ENCODE measurements at places on chromosomes 1 and 21.

DNA sequence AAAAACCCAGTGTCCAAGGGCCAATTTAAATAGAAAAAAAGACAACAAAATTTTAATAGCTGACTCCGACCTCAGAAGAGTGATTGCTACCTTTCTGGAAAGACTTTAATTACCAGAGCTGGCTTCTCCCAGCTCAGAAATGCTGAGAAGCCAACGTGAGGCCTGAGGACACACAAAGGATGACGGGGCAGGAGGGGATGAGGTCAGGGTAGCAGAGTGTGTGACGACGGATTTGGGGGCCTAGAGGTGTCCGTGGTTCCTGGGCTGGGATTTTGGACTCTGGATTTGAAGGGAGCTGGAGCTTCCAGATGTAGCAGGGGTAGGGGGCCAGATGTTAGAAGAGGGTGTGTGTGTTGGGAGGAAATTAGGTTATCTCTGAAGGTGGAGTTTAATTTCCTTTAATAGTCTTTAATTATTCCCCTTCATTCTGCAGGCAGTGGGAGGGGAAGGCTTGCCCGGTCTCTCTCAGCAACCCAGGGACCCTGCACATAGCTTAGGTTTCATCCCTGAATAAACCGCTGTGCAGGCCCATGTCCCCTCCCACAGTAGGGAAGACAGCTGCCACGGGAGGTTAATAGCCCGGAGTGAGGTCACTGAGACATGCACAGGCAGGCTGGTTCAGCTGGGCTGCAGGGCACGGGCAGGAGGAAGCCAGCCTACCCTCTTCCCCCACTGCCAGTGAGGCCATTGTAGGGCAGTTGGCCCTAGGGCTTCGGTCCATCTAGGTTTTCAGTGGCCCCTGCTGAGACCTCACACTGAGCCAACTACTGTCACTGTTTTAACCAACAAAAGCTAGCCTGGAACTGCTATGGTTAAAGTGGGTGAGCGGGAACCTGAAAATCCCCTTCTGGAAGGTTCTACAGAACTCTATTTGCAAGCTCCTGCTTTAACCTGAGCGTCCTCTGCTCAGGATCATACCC, 3.8 kb upstream of the PADI3 start:
- DNase-seq, result no peak

- DNase-seq, result peak; percentile 25
Measured at GRCh38 chr1:60978421-60979357, 103.7 kb upstream of the NFIA start.

DNA sequence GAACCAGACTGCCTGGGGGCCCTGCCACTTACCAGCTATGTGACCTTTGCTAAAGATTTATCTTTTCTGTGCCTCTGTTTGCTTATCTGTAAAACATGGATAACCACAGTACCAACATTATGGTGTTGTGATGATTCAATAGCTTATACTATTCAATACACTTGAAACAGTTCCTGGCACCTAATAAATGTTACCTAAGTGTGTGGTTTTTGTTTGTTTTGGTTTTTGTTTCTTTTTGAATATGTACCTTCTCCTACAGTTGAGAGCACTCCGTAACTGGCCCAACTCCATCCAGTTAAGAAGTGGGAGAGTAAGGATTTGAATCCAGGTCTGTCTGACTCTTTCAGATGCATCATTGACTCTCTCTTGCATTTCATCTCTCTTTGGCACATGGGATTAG, 125.8 kb upstream of the C8B start:
- no peak for DNase-seq

- no peak for DNase-seq
Measured at GRCh38 chr1:238458899-238459298, 568.2 kb upstream of the ZP4 start.

GRCh38 chr1:43978264-43978550, 803 bp upstream of the B4GALT2 start:
- DNase-seq, result no peak

DNA sequence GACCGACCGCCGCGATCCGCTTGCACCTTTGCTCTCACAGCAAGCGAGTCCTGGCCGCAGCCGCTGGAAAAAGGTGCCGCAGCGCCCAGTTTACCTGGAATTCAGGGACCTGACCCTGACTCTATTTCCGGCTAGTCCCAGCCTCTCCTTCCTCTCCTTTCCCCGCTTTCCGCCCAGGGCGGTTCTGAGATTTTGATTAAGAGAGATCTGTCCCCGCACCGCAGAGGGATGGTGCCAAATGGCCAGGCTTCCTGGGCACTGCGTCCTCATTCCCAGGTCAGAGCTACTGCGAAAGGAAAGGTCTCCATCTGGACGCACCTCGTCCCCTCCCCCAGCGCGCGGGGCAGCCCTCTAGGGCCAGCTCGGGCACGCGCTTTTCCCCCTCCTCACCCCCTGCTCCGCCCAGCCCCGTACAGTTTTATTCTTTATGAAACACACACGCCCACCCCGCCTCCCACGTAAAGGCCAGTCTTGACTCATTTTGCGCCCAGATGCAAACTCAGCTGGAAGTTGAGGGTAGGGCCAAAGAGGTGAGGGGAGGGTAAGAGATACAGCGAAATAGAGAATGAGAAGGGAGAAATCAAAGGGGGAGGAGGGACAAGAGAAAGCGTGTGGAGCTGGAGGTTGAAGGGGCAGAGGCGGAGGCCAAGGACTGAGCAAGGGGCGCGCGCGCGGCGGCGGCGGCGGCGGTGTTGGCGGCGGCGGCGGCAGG, 411.8 kb upstream of the ESRRG start:
- DNase-seq, result no peak

GRCh38 chr1:9265968-9266367, 26.7 kb upstream of the SPSB1 start:
- no peak for DNase-seq

DNA sequence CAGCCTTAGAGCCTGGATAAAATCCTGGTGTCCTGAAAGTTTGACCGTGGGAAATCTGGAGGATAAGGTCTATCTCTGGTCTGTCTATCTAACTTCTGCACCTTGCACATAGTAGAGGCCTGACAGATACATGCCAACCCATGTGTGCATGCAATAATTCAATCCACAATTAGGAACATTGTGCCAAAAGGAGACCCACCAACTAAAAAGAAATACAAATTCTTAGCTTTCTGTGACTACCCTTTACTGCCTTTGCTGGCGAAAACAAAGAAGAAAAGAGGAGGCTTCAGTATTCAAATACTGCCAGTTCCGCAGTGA, 381 bp upstream of the KLHL20 start:
- peak; percentile 2 for DNase-seq

- DNase-seq, result no peak
Measured at GRCh38 chr1:91098299-91098906, 76.6 kb upstream of the ZNF644 start.

DNA sequence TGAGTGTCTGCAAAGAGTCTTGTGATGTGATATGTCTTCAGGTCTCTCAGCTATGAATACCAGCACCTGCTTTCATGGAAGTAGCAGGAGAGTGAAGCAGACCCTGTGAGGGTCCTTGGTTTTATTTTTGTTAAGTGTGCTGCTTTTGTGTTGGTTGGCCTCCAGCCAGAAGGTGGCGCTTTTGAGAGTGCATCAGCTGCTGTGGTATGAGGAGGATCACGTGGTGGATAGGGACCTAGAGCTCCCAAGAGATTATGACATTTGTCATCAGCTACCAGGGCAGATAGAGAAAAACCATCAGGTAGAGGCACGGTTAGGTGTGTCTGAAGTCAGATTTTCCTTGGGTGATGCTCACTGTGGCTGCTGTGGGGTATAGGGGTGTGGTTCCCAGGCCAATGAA, 1232.1 kb downstream of the MRPL39 start:
- DNase-seq, result peak; percentile 21

- peak; percentile 39 for DNase-seq
Measured at GRCh38 chr21:33815143-33815707, 100.4 kb downstream of the ATP5PO start.

DNA sequence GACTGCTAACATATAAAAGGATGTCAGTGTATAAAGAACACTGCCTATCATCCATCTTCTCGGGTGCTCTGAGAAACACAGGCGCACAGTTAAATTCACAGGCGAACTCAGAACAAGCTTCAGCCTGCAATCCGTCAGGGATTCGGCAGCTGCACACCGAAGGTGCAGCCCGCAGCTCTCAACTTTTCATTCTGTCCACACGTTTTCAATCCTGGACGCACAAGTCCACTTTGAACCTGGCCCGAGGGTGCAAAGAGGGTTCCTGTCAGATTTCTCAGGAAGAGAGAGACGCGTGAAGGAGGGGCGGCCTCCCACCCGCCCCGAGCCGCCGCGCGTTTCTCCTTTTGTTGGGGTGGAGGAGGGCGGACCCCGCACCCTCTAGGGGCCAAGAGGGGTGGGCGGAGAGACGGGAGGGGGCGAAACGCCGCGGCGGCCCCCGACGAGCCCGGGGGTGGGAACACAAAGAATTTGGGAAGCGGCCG, 724 bp downstream of the DOCK7 start:
- peak; percentile 47 for DNase-seq

DNA sequence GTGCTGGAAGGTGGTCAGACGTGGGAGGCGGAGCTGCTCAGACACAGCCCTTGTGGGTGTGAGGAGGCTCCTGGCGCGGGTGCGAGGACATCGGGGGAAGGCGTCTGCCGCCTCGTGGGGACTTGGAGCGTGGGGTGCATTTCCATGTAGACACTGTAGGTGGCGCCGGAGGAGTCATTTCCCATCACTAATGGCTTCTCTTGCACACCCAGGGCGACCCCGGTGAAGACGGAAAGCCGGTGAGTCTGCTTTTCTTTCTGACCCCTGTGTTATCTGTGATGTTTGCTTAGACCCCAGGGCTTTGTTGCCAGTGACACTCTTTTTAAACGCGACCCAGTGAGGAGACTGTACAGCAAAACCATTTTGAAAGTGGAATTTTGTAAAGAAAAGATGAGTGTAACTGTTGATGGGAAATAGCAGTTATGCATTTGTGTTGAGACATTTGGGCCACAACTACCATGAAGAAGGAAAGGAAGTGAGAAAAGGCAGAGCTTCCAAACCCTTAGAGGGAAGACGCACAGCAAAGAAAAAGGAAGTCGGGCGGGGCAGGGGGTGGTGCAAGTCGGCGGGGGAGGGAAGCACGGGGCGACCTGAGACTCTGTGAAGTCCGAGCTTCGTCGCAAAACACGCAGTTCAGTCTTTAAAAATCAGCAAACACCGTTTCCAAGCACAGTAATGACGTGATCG, 64.0 kb downstream of the SLC19A1 start:
- DNase-seq, result peak; percentile 75

GRCh38 chr1:165616054-165616612, 14.9 kb upstream of the MGST3 start:
- no peak for DNase-seq

GRCh38 chr21:35142036-35142815, 93.1 kb upstream of the RUNX1 start:
- DNase-seq, result no peak

- peak; percentile 95 for DNase-seq
Measured at GRCh38 chr1:41673378-41673777, 188.9 kb upstream of the EDN2 start.

DNA sequence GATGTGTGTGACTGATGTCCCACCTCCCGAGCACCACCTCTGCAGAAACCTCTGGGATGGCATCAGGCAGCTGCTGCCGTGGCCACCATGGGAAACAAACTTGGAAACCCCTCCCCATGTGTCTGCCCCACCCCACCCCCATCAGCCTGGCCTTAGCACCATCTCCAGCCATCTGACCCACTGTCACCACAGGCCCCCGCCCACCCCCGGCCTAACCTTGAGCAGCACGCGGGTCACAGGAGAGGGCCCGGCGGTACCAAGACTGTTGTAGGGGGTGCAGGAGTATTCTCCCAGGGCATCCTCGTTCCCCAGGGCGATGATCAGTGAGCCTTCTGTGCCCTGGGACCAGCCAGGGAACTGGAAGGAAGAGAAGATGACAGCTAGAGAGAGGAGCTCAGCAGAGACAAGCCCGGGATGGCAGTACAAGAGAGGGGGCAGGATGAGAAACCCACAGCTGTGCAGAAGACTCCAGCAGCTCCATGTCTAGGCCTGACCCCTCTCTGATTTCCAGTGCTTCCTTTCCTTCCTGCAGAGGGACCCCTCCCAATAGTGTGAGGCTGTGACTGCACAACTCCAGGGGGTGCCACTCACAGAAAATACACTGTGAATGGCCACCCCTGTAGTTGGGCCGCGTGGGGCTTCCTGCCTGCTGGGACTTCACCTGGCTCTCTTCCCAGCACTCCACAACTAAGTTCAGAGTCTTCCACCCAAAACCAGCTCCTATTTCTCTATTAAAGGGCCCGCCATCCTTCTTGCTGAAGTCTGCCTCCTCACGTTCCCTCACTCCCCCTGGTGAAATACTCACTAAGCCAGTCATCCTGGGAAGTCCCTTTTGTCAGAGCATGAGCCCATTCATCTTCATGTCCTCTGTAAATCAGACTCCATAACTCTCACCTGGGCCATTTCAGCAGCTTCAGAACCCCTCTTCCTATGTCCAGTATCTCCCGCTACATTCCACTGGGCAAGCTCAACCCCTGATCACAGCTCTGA, 7.3 kb upstream of the TAGLN2 start:
- no peak for DNase-seq

- peak; percentile 12 for DNase-seq
Measured at GRCh38 chr1:232009741-232010140, 383.2 kb downstream of the DISC1 start.

DNA sequence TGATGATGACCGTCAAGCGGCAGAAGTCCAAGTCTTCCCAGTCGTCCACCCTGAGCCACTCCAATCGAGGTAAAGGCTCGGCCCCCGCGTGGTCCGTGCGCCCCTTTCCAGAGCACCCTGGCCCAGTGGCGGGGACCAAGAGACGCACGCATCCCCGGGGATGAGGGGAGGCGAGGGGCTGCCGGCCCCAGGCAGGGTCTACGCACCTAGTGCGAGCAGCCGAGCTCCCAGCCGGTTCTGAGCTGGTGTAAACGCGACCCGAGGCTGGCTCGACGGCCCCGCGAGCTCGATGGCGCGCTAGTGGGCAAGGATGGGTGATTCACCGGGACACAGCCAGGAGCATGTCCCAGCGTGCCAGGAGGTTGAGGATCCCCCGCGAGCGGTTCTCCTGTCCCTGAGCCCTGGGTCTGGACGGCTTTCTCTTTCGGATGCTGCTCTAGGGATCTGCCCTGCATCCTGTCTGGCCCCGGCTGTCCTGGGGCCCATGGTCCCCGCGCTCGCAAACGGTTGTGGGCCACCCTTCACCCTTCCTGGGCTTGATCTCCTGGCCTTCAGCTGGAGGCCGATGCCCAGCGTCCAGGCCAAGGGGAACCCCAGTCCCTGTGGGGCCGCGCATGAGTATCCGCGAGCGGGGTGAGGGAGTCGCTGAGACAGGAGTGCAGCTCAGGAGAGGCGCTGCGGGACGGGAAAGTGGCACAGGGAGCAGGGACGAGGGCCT, 689 bp downstream of the PKP1 start:
- no peak for DNase-seq

GRCh38 chr1:54413295-54413694, 7.1 kb upstream of the SSBP3 start:
- DNase-seq, result peak; percentile 80

GRCh38 chr21:35476621-35477395, 427.7 kb upstream of the RUNX1 start:
- no peak for DNase-seq

- DNase-seq, result no peak
Measured at GRCh38 chr21:46465651-46466050, 7.0 kb downstream of the DIP2A start.

GRCh38 chr1:219177940-219178339, 4.3 kb downstream of the LYPLAL1 start:
- DNase-seq, result no peak

GRCh38 chr1:164473544-164473943, 85.4 kb upstream of the PBX1 start:
- DNase-seq, result no peak

GRCh38 chr1:25055324-25055780, 125.3 kb upstream of the RUNX3 start:
- DNase-seq, result no peak
